ENCODE measurements at places on chromosomes 6 and 20. TPM values are rescaled to one million over a fixed set of nuclear protein-coding genes. Genes with fewer than 3 reads are reported as not detected.

FOXQ1 gene
- total RNA-seq, result 4.8 TPM

MYLK4 gene
- total RNA-seq, result 0.10 TPM

ZBTB9 gene
- total RNA-seq, result 11.7 TPM

RAET1E gene
- 2.8 TPM for total RNA-seq
